Glutamatergic neuron (in vitro differentiated cells): ENCODE measurements at places on chromosomes 2 and 18. TPM values are rescaled to one million over a fixed set of nuclear protein-coding genes. Genes with fewer than 3 reads are reported as not detected.

The DNER gene
- 36.0 TPM for total RNA-seq

GRCh38 chr2:3461801-3462492, 57.4 kb downstream of the ADI1 start:
- H3K27ac ChIP-seq = peak overlapping the region; percentile 18
- no peak for DNase-seq
- H3K27me3 ChIP-seq = peaks cover 6% of the 10 kb centered on the region
- H3K4me1 ChIP-seq = peaks cover 27% of the 10 kb centered on the region
- peaks cover 3% of the 10 kb centered on the region for H3K36me3 ChIP-seq
- H3K4me3 ChIP-seq = no peak overlapping the region

The UNC80 gene
- 9.0 TPM for total RNA-seq

DNA sequence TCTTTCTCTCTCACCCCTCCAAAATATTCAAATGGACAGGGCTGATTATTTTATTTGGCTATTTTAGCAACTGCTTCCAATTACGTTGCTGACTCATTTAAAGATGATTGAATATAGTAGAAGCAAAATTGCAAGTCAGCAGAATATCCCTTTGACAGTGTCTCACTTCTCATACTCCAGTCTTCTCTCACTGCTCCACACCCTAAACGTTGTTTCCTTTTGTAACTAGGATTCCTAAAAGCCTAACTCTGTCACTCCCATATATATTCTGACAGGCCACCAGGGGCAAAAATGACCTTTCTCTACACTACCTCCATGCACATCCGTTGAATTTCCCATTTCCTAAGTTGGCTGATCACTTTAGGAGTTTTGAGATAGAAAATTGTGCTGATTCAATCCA, 351.1 kb downstream of the RND3 start:
- no peak for DNase-seq
- peaks cover 2% of the 10 kb centered on the region for H3K27me3 ChIP-seq
- no peaks in the 10 kb centered on the region for H3K36me3 ChIP-seq
- no peak overlapping the region for H3K4me3 ChIP-seq
- peaks cover 32% of the 10 kb centered on the region for H3K4me1 ChIP-seq

DNA sequence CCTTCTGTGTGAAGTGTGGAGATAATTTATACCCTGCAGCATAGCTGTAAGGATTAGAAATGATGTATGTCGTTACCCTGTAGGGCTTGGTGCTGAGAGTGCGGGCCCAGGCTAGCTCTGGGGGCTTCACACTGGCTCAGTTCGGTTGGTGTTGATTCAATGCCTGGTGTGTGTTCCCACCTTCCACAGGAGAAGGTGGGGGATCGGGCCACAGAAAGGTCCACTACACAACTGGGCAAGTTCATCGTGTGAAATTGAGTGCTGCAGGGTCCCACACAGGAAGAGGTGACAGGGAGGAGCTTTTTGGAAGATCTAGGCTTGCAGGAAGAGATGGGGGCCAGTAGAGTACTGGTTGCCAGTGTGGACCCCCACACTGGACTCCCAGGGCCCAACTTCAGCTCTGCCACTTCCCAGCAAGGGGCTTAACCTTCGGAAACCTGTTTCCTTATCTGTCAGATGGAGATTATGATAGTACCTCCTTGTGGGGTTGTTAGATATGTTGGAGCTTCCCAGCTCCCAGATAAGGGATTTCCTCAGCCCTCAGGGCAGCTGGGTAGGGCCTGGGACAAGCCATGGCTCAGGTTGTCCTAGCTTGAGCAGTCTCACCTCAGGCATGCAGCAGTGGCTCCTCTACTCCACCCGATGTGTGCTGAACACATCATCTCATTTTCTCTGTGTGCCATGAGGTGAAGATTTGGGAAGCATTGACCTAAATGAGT, 71.5 kb downstream of the TMEM247 start:
- H3K27ac ChIP-seq = no peak overlapping the region
- H3K4me3 ChIP-seq = no peak overlapping the region
- H3K4me1 ChIP-seq = peaks cover 21% of the 10 kb centered on the region

- H3K27ac ChIP-seq = no peak overlapping the region
- no peak for DNase-seq
- H3K36me3 ChIP-seq = peaks cover 6% of the 10 kb centered on the region
- peaks cover 3% of the 10 kb centered on the region for H3K27me3 ChIP-seq
- no peak overlapping the region for H3K4me3 ChIP-seq
These were observed 11.9 kb upstream of the NMUR1 start for GRCh38 chr2:231542136-231542535.

DNA sequence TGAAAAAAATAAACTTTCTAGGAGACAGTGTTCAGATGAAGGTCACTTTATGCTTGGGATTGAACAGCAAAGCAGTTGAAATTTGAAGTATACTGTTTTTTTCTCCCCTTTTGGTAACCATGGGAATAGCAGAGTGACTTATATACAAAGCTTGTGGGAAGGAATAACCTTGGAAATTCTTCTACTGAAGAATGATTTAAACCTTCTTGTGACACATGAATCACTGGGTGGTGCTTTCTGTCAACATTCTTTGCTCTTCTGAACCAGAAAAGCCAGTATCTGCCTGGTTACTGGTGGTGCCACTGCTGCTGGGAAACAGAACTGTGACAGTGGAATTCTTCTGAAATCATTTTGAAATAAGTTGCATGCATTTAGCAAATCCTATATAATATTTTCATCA, 39.4 kb upstream of the RND3 start:
- peaks cover 1% of the 10 kb centered on the region for H3K27me3 ChIP-seq
- H3K4me3 ChIP-seq = no peak overlapping the region
- DNase-seq = no peak
- H3K4me1 ChIP-seq = no peaks in the 10 kb centered on the region
- H3K27ac ChIP-seq = no peak overlapping the region
- H3K36me3 ChIP-seq = no peaks in the 10 kb centered on the region

The DHRS9 gene
- total RNA-seq = not detected

GRCh38 chr2:31390324-31390723, 24.2 kb downstream of the XDH start:
- H3K27me3 ChIP-seq = peaks cover 1% of the 10 kb centered on the region
- H3K4me1 ChIP-seq = no peaks in the 10 kb centered on the region
- DNase-seq = no peak
- no peak overlapping the region for H3K27ac ChIP-seq
- no peaks in the 10 kb centered on the region for H3K36me3 ChIP-seq

- H3K36me3 ChIP-seq = no peaks in the 10 kb centered on the region
- no peak overlapping the region for H3K4me3 ChIP-seq
- peaks cover 13% of the 10 kb centered on the region for H3K27me3 ChIP-seq
- no peak for DNase-seq
These were observed 228.1 kb upstream of the TRIB2 start for GRCh38 chr2:12488352-12489318.

- no peaks in the 10 kb centered on the region for H3K36me3 ChIP-seq
- no peaks in the 10 kb centered on the region for H3K4me1 ChIP-seq
- no peak overlapping the region for H3K4me3 ChIP-seq
- no peak overlapping the region for H3K27ac ChIP-seq
- H3K27me3 ChIP-seq = no peaks in the 10 kb centered on the region
These were observed 41.9 kb upstream of the SPATS2L start for GRCh38 chr2:200264631-200265030.
